ENCODE measurements at places on chromosomes 13 and 19. TPM values are rescaled to one million over a fixed set of nuclear protein-coding genes. Genes with fewer than 3 reads are reported as not detected.

CNN1 gene
- 28.7 TPM for total RNA-seq

ZNF256 gene
- 12.0 TPM for total RNA-seq

VSTM1 gene
- not detected for total RNA-seq

OR7A17 gene
- not detected for total RNA-seq

ZNF729 gene
- total RNA-seq = not detected

ZNF490 gene
- 5.2 TPM for total RNA-seq

ZNF253 gene
- 7.3 TPM for total RNA-seq

ZNF296 gene
- not detected for total RNA-seq

KRTDAP gene
- total RNA-seq = not detected

NFIX gene
- total RNA-seq = 49.1 TPM

CEACAM7 gene
- not detected for total RNA-seq

PSG3 gene
- total RNA-seq = not detected

CAPN12 gene
- 0.52 TPM for total RNA-seq

ELOF1 gene
- 16.2 TPM for total RNA-seq

WDR62 gene
- total RNA-seq = 2.1 TPM

Data from skeletal muscle tissue (tissue), 5 donors.